ENCODE measurements at places on chromosomes 6 and 20. TPM values are rescaled to one million over a fixed set of nuclear protein-coding genes. Genes with fewer than 3 reads are reported as not detected.

The SSTR4 gene
- total RNA-seq, result not detected

The FANCE gene
- total RNA-seq, result 1.7 TPM

The TTLL9 gene
- total RNA-seq, result not detected

The ABHD16A gene
- total RNA-seq, result 31.9 TPM

The MACROD2 gene
- 1.2 TPM for total RNA-seq

The EFCAB8 gene
- total RNA-seq, result not detected

The PLEKHG1 gene
- 19.2 TPM for total RNA-seq

The OR2B6 gene
- total RNA-seq, result not detected

The NXT1 gene
- 6.9 TPM for total RNA-seq

The RNF182 gene
- total RNA-seq, result not detected

DNA sequence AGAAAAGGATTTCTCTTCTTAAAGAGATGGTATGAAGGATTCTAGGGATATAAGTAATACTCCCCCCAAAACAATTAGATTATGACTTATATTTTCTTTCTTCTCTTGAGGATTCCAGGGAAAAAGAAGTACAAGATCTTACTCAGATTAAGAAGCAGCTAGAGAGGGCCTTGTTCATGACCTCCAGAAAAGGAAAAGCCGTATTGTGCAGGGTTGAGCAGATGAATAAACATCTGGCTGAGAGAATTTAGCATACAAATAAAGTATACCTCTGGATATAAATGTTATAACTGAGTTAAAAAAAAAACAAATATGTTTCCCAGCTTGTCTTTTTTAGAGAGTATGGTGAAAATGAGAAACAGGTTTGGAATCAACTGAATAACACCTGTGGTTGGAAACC, 11.3 kb downstream of the MYO6 start:
- peaks cover 4% of the 10 kb centered on the region for H3K4me1 ChIP-seq
- no peaks in the 10 kb centered on the region for H3K27me3 ChIP-seq
- no peak overlapping the region for H3K27ac ChIP-seq
- H3K4me3 ChIP-seq, result no peak overlapping the region
- no peak for DNase-seq

GRCh38 chr20:23585449-23585807, 17.1 kb upstream of the CST9L start:
- no peak overlapping the region for H3K27ac ChIP-seq
- DNase-seq, result no peak
- no peaks in the 10 kb centered on the region for H3K4me1 ChIP-seq
- H3K27me3 ChIP-seq, result no peaks in the 10 kb centered on the region
- no peak overlapping the region for H3K4me3 ChIP-seq
- no peaks in the 10 kb centered on the region for H3K36me3 ChIP-seq

GRCh38 chr6:163260111-163260895, 154.2 kb upstream of the QKI start:
- no peak for DNase-seq
- no peak overlapping the region for H3K27ac ChIP-seq
- no peaks in the 10 kb centered on the region for H3K36me3 ChIP-seq
- no peaks in the 10 kb centered on the region for H3K27me3 ChIP-seq
- no peak overlapping the region for H3K4me3 ChIP-seq

DNA sequence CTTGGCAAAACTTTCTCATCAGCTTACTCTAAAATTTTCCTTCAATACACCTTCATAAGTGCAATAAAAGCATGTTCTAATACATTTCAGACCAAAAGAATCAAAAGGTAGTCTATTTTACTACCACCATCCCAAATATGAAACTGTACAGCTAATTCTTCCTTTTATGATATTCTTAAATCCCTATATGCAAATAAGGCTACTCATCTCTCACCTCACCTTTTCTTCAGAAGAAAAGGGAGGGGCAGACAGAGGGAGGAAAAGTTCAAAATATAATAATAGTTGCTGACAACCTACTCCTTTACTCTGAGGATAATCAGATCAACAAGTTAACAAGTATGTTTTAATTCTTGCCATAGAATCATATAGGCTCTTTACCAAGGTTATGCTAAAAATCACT, 7.4 kb downstream of the C6orf120 start:
- peaks cover 1% of the 10 kb centered on the region for H3K4me1 ChIP-seq
- no peak for DNase-seq
- H3K27me3 ChIP-seq, result no peaks in the 10 kb centered on the region
- no peak overlapping the region for H3K4me3 ChIP-seq
- peaks cover 19% of the 10 kb centered on the region for H3K36me3 ChIP-seq

GRCh38 chr6:35008858-35009257, 119.8 kb downstream of the ANKS1A start:
- no peaks in the 10 kb centered on the region for H3K27me3 ChIP-seq
- H3K4me3 ChIP-seq, result no peak overlapping the region
- no peak overlapping the region for H3K27ac ChIP-seq

DNA sequence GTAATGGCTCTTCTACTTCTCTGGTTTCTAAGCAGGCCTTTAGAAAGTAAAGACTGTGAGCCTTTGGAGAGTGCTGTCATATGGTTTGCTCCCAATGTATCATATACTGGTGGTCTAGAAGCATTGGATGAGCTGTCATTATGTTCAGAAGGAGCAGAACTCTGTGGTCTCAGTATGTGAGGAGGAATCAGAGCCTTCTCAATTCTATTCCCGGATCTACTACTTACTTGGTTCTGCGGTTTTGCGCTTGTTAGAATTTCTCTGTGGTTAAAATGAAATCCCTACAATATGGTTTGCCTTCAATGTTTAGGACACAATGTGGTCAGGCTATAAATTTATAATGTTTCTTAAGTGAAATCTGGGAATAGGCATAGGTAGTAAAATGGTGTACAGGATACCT, 64.6 kb downstream of the RWDD2A start:
- no peak overlapping the region for H3K4me3 ChIP-seq
- H3K4me1 ChIP-seq, result no peaks in the 10 kb centered on the region
- H3K36me3 ChIP-seq, result no peaks in the 10 kb centered on the region
- DNase-seq, result no peak
- no peaks in the 10 kb centered on the region for H3K27me3 ChIP-seq

DNA sequence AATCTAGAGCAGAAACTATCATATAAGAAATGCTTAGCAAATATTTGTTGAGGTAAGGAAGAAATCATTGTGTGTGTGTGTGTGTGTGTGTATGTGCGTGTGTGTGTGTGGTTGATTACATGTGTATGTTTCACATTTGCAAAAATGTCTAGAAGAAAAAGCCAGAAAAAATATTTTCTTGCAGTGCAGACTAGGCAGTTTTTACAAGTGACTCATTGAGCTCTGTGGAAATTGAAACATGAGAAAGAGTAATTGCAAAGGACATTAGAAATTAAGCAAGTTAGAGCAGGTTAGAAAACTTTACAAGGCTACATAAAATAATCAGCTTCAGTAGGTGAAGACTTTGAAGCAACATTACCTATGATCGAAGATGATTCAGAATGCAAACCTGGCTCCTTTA, 669.0 kb upstream of the EYS start:
- H3K36me3 ChIP-seq, result no peaks in the 10 kb centered on the region
- no peak overlapping the region for H3K4me3 ChIP-seq
- H3K4me1 ChIP-seq, result no peaks in the 10 kb centered on the region
- H3K27me3 ChIP-seq, result no peaks in the 10 kb centered on the region
- no peak for DNase-seq

DNA sequence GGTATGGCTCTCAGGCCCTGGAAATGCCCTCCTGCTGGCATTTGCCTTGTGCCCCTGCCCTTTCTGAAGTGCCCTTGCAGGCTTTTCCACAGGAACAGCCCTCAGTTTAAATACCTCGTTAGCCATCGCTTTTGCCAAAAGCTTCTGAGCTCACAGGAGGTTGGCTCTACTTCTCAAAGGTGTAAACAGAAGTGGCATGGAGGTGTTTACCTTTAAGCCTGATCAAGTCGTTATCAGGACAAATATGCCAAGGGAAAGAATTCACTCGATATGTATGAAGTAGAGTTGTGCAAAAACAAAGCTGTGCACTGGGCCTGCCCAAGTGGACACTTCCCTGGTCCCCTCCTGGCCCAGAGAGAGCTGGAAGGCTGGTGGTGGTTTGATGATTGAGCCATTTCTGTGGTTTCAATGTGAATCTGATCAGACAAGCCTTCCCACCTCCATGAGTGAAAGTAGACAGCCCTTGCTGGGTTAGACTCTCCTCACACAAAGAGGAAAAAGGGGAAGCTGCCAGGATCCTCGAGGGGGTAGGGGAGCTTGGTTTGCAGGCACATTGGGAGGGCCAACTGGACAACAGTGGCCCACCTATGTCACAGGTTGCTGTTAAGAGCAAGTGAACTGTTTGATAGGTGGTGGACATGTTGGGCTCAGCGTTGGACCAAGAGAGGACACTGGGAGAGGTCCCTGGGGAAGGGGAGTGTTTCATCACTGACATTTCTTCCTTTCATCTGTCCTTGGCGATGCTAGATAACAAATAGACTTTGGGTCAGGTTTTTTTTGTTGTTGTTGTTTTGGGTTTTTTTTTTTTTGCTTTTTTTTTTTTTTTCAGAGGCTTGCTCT, 98.7 kb downstream of the ZDHHC14 start:
- H3K27ac ChIP-seq, result peak overlapping the region; percentile 3
- no peaks in the 10 kb centered on the region for H3K4me1 ChIP-seq
- no peak for DNase-seq
- no peaks in the 10 kb centered on the region for H3K36me3 ChIP-seq
- no peaks in the 10 kb centered on the region for H3K27me3 ChIP-seq
- no peak overlapping the region for H3K4me3 ChIP-seq

DNA sequence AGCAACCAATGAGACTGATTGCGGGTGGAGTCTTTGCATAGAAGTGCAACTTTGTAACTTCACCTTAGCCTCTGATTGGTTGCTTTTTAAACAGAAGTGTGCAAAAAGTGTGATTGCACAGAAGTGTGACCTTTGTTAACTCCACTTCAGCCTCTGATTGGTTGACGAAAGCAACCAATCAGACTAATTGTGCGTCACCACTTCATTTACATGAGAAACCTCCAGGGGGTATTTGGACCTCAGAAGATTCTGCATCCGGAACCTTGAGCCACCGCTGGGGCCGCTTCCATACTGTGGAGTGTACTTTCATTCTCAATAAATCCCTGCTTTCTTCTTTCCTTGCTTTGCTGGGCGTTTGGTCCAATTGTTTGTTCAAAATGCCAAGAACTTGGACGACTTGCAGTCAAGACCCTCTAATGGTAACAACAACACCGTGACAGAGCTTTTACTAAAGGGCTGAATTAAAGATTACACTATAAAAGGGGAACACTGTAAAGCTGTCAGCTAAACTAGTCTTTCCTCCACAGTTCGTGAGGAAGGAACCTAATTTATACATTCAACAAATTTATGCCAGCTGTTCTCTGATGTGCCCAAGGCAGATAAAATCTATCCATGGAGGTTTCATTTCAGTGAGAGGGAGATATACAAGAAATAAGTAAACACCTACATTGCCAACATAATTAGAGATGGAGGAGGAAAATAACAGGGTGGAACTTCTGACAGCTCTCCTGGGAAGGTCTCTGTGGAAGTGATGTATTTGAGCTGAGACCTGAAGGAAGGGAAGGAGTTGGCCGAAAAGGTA, 1.4 kb upstream of the HECA start:
- no peak overlapping the region for H3K27ac ChIP-seq
- no peak for DNase-seq
- no peaks in the 10 kb centered on the region for H3K27me3 ChIP-seq
- peaks cover 4% of the 10 kb centered on the region for H3K4me1 ChIP-seq
- H3K36me3 ChIP-seq, result no peaks in the 10 kb centered on the region

GRCh38 chr20:58715801-58716475, 23.3 kb downstream of the NPEPL1 start:
- no peaks in the 10 kb centered on the region for H3K4me1 ChIP-seq
- peak; percentile 38 for DNase-seq
- H3K36me3 ChIP-seq, result no peaks in the 10 kb centered on the region
- no peak overlapping the region for H3K27ac ChIP-seq
- H3K4me3 ChIP-seq, result no peak overlapping the region
- H3K27me3 ChIP-seq, result no peaks in the 10 kb centered on the region

DNA sequence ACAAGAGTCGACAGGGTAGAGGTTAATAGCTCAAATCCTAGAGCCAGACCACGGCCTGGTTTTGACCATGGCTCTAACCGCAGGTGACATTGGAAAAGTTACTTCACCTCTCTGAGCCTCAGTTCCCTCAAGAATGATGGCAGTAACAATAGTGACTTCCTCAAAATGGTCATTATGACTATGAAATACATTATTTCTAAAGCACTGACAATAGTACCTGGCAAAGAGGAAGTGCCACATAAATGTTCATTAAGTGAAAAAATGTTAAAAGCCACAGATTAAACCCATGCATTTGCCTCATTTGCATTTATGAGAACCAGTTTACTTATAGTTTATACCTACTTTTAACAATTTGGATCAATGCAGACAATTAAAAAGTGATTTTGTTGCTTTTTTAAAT, 12.3 kb downstream of the BTBD3 start:
- H3K27me3 ChIP-seq, result no peaks in the 10 kb centered on the region
- no peak overlapping the region for H3K4me3 ChIP-seq
- H3K4me1 ChIP-seq, result no peaks in the 10 kb centered on the region
- no peak for DNase-seq

- DNase-seq, result no peak
- no peaks in the 10 kb centered on the region for H3K27me3 ChIP-seq
- no peaks in the 10 kb centered on the region for H3K4me1 ChIP-seq
- no peak overlapping the region for H3K27ac ChIP-seq
- no peak overlapping the region for H3K4me3 ChIP-seq
Measured at GRCh38 chr6:138896104-138896756, 91.8 kb downstream of the REPS1 start.

DNA sequence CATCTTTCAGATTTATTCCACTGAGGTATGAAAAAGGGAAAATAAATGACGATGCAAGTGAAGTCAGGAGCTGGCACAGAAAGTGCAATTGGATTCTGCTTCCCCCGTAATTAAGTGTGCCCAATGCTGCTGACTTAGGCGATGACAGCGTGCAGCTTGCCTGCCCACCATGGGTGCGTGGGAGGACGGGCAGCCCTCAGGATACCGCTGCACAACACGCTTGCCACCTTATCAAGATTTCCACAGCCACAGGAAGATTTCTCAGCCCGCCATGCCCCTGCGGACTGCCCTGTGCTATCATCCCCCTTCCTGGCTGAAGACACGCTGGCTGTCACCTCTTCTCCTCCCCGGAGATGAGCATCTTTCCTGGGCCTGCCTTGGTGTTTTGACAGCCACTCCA, 103.3 kb upstream of the BACH2 start:
- no peaks in the 10 kb centered on the region for H3K36me3 ChIP-seq
- H3K27me3 ChIP-seq, result no peaks in the 10 kb centered on the region
- H3K27ac ChIP-seq, result no peak overlapping the region
- DNase-seq, result no peak

DNA sequence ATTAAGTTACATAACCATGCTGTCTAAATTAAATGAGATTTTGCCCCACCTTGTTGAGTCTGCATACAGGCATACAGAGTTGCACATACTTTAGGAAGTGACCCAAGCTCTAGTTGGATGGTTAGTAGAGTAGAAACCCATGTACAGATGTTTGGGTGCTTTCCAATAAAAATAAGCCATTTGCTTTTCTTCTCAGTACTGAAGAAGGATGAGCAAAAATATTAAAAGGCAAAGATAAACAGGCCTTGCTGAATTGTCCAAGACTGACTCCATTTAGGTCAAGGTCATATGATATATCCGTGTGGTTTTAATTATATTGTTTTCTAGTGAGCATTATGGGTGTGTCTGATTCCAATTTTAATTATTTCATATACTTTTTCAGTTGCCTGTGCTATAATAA, 589.4 kb downstream of the RFPL4B start:
- no peak overlapping the region for H3K4me3 ChIP-seq
- H3K27me3 ChIP-seq, result no peaks in the 10 kb centered on the region
- H3K36me3 ChIP-seq, result no peaks in the 10 kb centered on the region
- DNase-seq, result no peak
- no peak overlapping the region for H3K27ac ChIP-seq

- H3K4me3 ChIP-seq, result peak within 1 kb of the TSS; percentile 69
- DNase-seq, result peak; percentile 70
- no peaks in the 10 kb centered on the region for H3K27me3 ChIP-seq
- H3K36me3 ChIP-seq, result no peaks in the 10 kb centered on the region
Measured at GRCh38 chr6:106974336-106974998, at the start of gene CD24. Gene CD24, minus strand, starts transcription at chr6:106974729. Its CDS starts 83 bp downstream, at chr6:106974646.
